IPS DF 6.9 (cell line): ENCODE measurements at places on chromosomes 1 and 21.

GRCh38 chr1:6581561-6582305 lies 1.9 kb downstream of the ZBTB48 start:
- no peaks in the 10 kb centered on the region for H3K27me3 ChIP-seq
- peaks cover 6% of the 10 kb centered on the region for H3K4me1 ChIP-seq
- DNase-seq: no peak
- no peak overlapping the region for H3K27ac ChIP-seq

- no peak overlapping the region for H3K27ac ChIP-seq
- no peak overlapping the region for H3K4me3 ChIP-seq
- no peaks in the 10 kb centered on the region for H3K27me3 ChIP-seq
- H3K4me1 ChIP-seq: no peaks in the 10 kb centered on the region
These were observed 482.1 kb upstream of the RGS18 start for GRCh38 chr1:191675856-191676783.

- no peak for DNase-seq
- H3K27ac ChIP-seq: no peak overlapping the region
- no peak overlapping the region for H3K4me3 ChIP-seq
- H3K36me3 ChIP-seq: no peaks in the 10 kb centered on the region
- H3K27me3 ChIP-seq: no peaks in the 10 kb centered on the region
These were observed 6.9 kb downstream of the TNFRSF1B start for GRCh38 chr1:12173631-12174121.

DNA sequence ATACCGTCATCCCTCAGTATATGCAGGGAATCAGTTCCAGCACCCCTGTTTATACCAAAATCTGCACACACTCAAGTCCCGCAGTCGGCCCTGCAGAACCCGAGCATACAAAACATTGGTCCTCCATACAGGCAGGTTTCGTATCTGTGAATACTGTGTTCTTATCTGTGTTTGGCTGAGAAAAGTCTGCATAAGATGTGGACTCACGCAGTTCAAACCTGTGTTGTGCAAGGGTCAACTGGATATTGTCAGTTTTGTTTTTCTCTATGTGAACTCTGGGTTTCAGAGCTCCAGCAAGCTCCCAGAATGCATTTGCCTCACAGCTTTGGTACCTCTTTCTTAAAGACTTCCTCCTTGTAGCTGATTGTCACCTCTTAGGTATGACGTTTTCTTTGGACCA lies 100.6 kb downstream of the NR5A2 start:
- H3K4me1 ChIP-seq: peaks cover 3% of the 10 kb centered on the region; the same call in 1 of the 2 replicates
- H3K27me3 ChIP-seq: no peaks in the 10 kb centered on the region
- H3K27ac ChIP-seq: no peak overlapping the region
- DNase-seq: no peak
- H3K4me3 ChIP-seq: no peak overlapping the region

GRCh38 chr1:59714966-59715365 lies 99.8 kb upstream of the HOOK1 start:
- no peak overlapping the region for H3K27ac ChIP-seq
- no peaks in the 10 kb centered on the region for H3K4me1 ChIP-seq
- no peak overlapping the region for H3K4me3 ChIP-seq
- H3K27me3 ChIP-seq: no peaks in the 10 kb centered on the region

GRCh38 chr1:109808703-109809102 lies 45.0 kb upstream of the EPS8L3 start:
- H3K27me3 ChIP-seq: no peaks in the 10 kb centered on the region
- no peak overlapping the region for H3K4me3 ChIP-seq
- H3K36me3 ChIP-seq: no peaks in the 10 kb centered on the region
- DNase-seq: no peak

- H3K27me3 ChIP-seq: no peaks in the 10 kb centered on the region
- H3K4me3 ChIP-seq: no peak overlapping the region
- peaks cover 3% of the 10 kb centered on the region; the same call in 1 of the 2 replicates for H3K36me3 ChIP-seq
- peaks cover 2% of the 10 kb centered on the region; the same call in 1 of the 2 replicates for H3K4me1 ChIP-seq
- no peak overlapping the region for H3K27ac ChIP-seq
- DNase-seq: no peak
These were observed 141.7 kb downstream of the GALNT2 start for GRCh38 chr1:230208619-230209261.

DNA sequence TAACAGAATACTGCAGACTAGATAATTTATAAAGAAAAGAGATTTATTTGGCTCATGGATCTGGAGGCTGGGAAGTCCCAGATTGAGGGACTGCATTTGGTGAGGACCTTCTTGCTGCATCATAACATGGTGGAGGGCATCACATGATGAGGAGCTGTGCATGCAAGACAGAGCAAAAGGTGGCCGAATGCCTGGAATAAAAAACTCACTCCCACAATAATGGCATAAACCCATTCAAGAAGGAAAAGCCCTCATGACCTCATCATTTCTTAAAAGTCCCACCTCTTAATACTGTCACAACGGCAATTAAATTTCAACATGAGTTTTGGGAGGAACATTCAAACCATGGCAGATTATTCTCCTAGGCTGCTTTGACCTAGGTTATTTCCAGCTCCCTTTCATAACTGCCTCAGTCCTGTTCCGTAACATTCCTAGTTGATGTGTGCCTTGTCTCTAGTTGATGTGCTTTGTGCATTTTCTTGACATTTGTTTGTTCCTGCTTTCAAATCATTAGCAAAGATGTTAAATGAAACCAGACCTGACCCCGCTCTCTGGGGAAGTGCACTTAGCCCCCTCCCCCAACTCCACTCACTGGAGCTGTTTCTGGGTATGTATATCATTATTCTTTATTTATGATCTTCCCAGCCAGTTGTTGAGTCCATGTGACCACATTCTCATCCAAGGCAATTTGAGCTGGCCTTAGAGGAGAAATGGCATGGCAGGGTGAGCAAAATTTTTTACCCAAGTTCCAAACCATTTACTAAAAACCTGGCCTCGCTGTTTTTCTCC lies 148.5 kb downstream of the GDAP2 start:
- H3K4me1 ChIP-seq: no peaks in the 10 kb centered on the region
- no peak for DNase-seq
- no peaks in the 10 kb centered on the region for H3K27me3 ChIP-seq
- H3K27ac ChIP-seq: no peak overlapping the region
- no peak overlapping the region for H3K4me3 ChIP-seq

- DNase-seq: no peak
- no peak overlapping the region for H3K4me3 ChIP-seq
- no peaks in the 10 kb centered on the region for H3K27me3 ChIP-seq
- no peak overlapping the region for H3K27ac ChIP-seq
These were observed 1793.2 kb downstream of the NCAM2 start for GRCh38 chr21:22791376-22791775.

DNA sequence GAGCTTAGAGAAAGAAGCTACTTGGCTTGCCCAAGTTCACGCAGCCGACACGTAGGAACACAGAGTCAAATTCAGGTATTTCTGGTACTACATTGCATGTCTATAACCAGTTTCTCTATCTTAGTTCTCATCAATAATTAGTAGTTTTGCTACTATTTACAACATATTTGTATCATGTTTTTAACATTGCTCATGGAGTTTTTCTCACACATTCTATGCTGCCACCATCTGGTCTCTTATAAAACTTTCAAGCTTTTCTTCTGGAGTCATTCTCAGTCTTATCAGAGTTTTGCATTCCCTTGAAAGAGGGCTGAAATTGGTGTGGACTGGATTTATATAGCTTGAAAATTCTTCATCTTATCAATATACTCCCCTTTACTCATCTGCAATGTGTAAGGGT lies 118.8 kb upstream of the PALMD start:
- H3K4me1 ChIP-seq: no peaks in the 10 kb centered on the region
- H3K36me3 ChIP-seq: no peaks in the 10 kb centered on the region
- no peak overlapping the region for H3K4me3 ChIP-seq
- no peaks in the 10 kb centered on the region for H3K27me3 ChIP-seq
- DNase-seq: no peak
- no peak overlapping the region for H3K27ac ChIP-seq

DNA sequence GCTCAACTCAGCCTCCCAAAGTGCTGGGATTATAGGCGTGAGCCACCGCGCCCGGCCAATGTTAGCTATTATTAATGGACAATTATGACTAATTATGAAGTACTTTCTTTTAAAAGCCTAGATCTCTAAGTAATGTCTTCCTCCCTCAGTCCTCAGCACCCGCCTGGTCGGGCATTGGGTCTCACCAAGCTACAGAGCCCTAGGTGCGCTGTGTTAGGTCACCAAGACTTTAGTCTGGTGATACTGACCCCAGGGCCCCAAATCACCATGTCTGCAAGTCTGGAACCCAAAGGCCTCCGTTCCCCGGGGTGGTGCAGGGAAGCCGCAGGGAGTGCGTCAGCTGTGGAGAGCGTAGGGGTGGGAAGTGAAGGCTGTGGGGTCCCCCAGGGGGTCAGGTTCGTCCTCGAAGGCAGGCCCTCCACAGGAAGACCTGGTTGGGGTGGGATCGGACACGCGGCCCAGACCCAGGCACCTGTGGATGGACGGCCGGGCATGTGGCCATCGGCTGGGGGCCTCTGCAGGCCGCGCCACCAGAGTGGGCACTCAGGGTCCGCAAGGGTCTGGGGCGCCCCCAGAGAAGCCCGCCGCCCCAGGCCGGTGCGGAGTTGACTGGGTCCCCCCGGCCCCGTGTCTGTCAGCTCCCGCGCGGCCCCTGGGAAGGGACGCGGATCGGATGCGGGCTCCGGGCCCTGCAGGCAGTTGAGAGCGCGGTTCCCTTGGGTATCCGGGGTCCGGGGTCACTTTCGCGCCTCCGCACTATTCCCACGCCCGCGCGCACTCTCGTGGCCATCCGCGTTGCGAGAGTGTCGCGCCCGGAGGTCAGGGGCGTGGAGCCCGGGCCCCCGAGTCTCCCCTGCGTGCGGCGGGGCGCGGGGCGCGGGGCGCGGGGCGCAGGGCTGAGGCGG lies 710 bp upstream of the PDXK start:
- H3K27ac ChIP-seq: no peak overlapping the region
- DNase-seq: no peak
- H3K4me3 ChIP-seq: peak overlapping the region; percentile 95; the same call in 1 of the 2 replicates
- no peaks in the 10 kb centered on the region for H3K4me1 ChIP-seq

GRCh38 chr1:239337799-239338430 lies 48.5 kb upstream of the CHRM3 start:
- H3K36me3 ChIP-seq: no peaks in the 10 kb centered on the region
- DNase-seq: no peak
- H3K27ac ChIP-seq: no peak overlapping the region

- no peaks in the 10 kb centered on the region for H3K4me1 ChIP-seq
- H3K27me3 ChIP-seq: no peaks in the 10 kb centered on the region
- DNase-seq: no peak
- no peak overlapping the region for H3K27ac ChIP-seq
These were observed 8.7 kb upstream of the ADCY10 start for GRCh38 chr1:167922611-167923074.

DNA sequence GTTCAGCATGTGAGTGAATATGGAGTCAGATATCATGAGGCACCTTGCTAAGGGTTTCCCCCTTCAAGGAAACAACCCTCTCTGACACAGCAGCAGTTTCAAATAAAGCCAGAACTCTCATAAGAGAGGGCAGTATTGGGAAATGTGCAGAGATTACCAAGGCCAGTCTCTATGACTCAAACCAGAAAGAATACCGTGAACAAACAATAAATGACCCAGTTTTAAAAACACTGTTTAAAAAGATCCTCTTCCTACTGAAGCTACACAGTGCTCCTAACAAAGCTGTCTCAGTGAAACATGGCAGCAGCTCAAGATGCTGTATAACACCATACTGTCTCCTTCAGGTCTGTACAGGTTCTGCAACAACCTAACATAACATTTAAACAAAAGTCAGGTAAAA lies 102.6 kb downstream of the KIAA0319L start:
- no peaks in the 10 kb centered on the region for H3K4me1 ChIP-seq
- H3K36me3 ChIP-seq: peaks cover 8% of the 10 kb centered on the region; the same call in 1 of the 2 replicates
- no peaks in the 10 kb centered on the region for H3K27me3 ChIP-seq
- H3K27ac ChIP-seq: no peak overlapping the region
- H3K4me3 ChIP-seq: no peak overlapping the region

GRCh38 chr1:68121536-68121935 lies 71.1 kb upstream of the DIRAS3 start:
- no peak overlapping the region for H3K4me3 ChIP-seq
- no peaks in the 10 kb centered on the region for H3K27me3 ChIP-seq
- no peaks in the 10 kb centered on the region for H3K36me3 ChIP-seq

DNA sequence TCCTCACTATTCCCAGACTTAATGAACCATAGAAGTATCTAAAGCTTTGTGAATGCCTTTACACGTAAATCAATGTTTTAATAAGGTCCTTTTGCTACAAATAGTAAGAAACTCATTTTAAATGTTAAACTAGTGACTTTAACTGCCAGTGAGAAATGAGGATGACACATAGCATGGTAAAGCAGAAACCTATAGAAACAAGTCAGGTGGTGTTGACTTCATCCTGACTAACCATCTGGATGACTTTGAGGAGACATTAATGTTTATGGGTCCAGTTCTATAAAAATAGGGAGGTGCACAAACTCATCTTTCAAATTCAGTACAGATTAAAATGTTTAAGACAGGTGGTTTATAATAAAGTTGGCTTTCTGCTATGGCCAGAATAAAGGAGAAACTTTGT lies 85.4 kb downstream of the COLGALT2 start:
- no peaks in the 10 kb centered on the region for H3K27me3 ChIP-seq
- no peak overlapping the region for H3K27ac ChIP-seq
- H3K4me3 ChIP-seq: no peak overlapping the region
- DNase-seq: no peak
- no peaks in the 10 kb centered on the region for H3K36me3 ChIP-seq

DNA sequence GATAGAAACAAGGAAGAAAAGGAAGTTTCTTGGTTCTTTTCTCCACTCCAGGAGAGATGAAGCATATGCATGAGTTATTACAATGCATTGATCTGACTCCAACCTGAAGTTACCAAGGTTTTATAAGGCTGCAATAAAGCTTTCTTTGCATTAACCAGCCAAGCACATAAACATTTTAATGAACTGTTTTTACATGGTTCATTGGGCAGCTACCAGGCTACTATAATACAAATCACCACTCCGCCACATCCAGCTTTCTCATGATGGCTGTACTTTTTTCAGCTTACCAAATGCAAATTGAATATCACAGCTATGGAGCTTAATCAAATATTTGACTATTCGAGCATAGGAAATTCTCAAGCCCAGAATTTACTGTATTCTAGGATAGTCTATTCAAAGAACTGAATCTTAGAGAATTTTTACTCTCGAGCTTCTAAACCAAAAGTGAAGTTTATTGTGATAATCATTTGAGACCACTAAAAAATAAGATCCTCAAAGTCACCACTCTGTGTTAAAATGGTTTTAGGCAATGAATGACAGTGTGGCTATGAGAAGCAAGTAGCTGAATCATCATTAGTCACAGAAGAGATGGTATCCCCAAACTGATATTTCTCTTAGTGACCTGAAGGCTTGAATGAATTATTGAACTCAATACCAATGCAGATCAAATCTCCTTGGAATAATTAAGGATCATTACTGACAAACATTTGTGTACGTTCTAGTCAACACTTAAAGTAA lies 58.6 kb upstream of the ZNF281 start:
- no peaks in the 10 kb centered on the region for H3K27me3 ChIP-seq
- H3K36me3 ChIP-seq: no peaks in the 10 kb centered on the region
- no peak overlapping the region for H3K27ac ChIP-seq
